ENCODE measurements at places on chromosomes 7 and 10.

DNA sequence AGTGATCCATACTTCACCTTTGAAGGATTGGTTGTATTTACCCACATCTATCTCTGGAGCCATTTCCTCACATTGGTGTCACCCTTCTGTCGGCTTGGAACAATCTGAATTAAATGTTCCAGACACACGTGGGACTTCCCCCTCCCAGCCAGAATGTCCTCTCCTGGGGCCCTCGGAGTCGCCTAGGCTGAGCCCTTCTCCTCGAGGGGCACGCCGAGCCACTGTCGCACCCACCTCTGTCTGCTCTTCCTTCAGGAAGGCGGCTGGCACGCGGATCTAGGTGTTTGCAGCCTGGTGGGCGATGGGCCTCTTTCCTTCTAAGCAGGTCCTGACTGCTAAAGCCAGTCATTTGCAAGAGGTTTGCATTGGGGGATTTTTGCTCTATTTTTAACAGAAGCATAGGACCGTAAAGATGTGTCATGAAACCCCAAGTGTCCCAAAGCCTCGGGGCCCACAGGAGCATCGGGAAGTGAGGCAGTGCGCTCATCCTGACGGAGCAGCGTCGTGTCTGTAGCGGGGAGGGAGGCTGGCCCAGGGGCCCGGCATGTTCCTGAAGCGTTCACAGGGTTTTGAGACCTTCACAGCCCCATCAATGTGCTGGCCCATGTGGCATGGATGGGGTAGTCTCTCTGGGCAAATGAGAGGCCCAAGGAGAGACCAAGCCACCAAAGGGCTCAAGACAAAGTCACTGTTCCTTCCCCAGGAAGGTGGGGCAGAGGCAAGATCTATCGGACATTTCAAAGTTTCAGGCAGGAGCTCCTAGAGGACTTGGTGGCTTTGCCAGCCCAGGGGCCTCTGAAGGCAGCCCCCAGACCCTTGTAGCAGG, 86.7 kb downstream of the RGS10 start:
- DNase-seq: no peak

- DNase-seq: no peak
These were observed 236.3 kb upstream of the HABP2 start for GRCh38 chr10:113316506-113316905.

GRCh38 chr7:17021205-17021604, 139.4 kb upstream of the AGR3 start:
- DNase-seq: no peak

DNA sequence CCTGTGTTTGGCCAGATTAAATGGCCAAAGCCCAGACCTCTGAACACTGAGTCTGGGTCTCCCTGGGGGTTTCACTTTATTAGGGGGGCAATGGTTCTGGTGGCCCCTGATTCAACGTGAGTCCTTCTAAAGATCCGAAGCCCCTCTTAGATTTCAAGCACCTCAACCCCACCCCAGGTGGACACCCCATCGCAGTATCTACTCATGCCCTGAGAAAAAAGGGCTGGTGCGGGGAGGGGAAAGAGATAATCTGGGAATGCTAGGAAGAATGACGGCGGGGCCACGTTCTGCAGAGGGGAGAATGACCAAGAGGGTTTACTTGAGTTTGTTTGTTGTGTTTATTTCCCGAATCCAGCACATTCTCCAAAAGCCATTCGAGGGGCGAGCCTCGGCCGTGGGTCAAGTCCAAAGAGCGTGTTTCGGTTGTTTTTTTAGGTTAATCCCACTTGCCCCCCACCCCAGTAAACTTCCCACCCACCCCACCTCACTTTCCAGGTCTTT, 832 bp downstream of the PDLIM1 start:
- DNase-seq: no peak

DNA sequence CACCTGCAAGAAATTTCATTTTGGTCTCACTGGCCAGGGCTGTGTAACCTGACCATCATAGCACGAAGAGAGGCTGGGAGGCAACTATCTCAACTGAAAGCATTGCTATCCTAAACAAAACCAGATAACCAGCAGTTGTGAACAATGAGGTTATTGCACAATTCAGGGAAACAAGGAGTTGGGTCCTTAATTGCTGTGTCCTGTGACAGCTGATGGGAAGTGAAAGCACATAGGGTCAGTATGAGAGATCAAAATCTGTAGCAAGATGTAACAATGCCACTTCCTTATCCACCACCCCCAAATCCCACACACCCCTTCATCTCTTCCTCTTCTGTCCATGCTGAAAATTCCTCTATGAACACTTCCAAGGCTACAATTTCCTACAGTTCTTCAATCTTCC, 80.2 kb downstream of the HTR7 start:
- no peak for DNase-seq

DNA sequence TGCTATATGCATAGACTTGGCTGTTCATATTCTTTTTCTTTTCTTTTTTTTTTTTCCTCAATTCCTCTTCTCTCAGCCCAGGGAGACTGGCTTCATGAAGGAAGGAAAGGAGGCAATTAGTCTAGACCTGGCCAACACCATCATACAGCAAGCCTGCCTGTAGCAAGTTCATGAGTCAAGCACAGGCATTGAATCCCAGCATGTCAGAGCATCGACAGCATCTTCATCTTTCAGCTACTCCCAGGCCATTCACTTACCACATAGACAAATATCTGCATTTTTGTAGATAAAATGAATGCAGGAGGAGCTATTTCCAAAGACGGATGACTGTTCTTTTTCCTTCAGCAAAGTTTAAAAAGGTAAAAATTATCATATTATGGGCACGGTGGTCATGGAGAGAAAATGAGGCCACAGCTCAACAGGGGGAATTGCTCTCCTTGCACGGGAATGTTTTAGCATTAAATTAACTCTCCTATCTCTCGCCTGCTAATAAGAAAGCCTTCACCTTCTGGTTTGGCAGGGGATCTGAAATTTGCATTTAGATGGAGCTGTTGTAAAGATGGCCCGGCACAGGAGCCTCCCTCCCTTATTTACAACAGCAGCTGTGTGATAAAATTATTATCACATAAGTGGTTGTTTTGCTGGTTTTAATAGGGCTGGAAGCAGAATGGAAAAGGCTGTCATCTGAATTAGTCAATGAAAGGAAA, 626.5 kb upstream of the AUTS2 start:
- peak; percentile 5 for DNase-seq

GRCh38 chr10:116210588-116211346, 62.2 kb downstream of the GFRA1 start:
- DNase-seq: no peak

- no peak for DNase-seq
These were observed 17.1 kb downstream of the STK32C start for GRCh38 chr10:132290631-132291030.

GRCh38 chr10:37439826-37440225, 314.4 kb downstream of the ANKRD30A start:
- DNase-seq: no peak

- DNase-seq: no peak
These were observed 92.3 kb downstream of the RNF216 start for GRCh38 chr7:5689118-5689517.

GRCh38 chr10:129628823-129629222, 161.8 kb downstream of the MGMT start:
- no peak for DNase-seq

GRCh38 chr7:744854-745430, 17.9 kb upstream of the PRKAR1B start:
- DNase-seq: no peak

DNA sequence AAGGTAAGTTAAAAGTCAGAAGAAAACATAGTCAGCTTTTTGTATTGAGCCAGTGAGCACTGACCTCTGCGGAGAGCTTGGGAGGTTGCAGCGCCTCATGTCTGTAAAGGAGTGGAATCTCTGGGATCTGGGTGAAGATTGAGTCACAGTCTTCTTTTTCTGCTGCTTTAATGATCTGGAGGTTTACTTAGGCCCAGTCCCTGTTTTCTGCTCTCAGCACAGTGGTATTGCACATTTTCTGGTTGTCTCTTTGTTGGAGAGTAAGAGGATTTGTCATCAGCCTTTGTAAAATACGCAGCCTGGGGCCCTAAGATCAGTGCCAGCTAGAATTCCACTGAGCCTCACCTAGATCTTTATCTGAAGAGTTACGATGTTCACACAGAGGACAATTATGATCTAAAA, 58.3 kb upstream of the GJD4 start:
- no peak for DNase-seq

- no peak for DNase-seq
These were observed 32.1 kb upstream of the JAKMIP3 start for GRCh38 chr10:132033632-132034031.

- peak; percentile 76 for DNase-seq
These were observed 8.2 kb downstream of the MAFK start for GRCh38 chr7:1538544-1539180.

- DNase-seq: peak; percentile 56
These were observed 88.7 kb upstream of the MYL10 start for GRCh38 chr7:101717628-101718357.

GRCh38 chr7:43492896-43493295, 90.0 kb upstream of the STK17A start:
- DNase-seq: no peak

DNA sequence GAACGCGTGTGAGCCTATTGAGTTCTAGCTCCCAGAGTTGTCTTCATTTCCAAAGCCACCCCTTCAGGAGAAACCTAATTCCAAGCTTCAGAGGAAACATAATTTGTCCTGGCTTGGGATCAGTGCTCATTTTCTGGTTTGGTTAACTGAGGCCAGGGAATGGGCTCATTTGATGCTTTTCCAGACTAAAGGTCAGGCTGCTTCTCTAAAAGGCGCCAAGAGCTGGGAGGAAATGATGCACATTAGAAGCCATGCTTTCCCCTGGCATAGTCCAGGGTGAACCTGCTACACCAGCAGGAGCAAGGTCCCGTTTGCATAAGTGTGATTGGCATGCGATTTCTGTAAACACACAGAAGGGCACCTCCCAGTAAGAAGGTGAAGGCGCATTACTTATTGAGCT, 435.0 kb downstream of the GALNT17 start:
- no peak for DNase-seq

DNA sequence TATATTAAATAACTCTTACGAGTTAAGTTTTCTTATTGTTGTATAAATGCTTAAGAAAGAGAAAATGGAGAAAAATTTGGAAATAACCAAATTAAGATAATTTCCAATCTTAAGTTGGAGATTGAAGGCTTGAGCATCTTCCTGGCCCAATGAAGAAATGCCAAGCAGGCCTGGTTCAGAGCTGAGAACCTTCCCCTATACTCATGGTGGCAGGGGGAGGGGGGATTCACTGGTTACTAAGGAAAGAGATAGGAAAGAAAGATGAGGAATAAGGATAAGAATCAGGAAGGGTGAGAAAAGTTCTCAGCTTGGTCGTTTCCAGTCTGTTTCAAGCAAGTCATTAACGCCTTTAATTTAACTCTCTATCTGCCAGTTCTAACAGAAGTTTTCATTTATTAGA, 166.2 kb downstream of the AVL9 start:
- DNase-seq: no peak

DNA sequence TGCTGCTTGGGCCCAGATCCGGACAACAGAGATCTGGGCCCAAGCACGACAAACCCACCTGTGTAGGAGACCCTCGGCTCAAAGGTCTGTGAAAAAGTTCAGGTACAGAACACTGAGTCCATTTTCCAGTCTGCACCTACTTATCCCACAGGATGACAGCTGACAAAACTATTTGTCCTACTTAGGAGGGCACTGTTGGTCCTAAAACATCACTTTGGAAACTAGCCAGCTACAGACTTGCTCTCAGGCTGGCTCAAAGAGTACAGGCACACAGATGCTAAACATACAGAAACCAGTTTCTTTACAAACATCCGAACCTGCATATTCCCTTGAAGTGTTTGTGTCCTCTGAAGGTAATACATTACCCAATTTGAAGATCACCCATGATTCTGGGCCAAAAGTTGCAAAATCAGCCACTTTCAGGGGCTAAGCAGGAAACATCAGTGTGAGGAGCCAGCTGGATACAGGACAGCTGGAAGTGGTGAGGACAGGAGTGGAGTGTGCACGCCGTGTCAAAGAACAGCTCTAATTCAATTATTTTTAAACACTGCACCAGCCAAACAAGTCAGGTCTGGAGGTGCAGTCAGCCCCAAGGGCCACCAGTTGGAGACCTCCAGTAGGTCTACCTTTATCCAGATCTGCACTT, 88.5 kb downstream of the NOC3L start:
- no peak for DNase-seq

DNA sequence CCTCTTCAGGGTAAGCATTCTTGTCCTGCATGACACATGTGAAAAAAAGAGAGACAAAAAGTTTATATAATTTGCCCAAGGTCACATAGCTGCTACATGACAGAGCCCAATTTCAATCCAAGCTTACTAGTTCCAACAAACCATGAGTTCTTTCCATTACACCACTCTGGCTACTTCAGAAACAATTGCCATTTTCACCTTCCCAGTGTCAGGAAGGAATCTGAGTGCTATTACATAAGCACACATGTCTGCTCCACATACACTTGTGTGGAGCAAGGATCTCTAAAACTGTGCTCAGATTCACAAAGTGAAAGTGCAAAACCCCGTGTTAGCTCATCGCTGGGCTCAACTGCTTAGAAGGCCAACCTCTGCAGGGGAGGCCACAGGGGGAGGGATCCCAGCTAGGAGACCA, 356.2 kb upstream of the NFE2L3 start:
- no peak for DNase-seq

- DNase-seq: no peak
These were observed 4.9 kb upstream of the ZMIZ2 start for GRCh38 chr7:44743750-44744149.

GRCh38 chr10:22436526-22436892, 91.2 kb downstream of the SPAG6 start:
- DNase-seq: no peak

DNA sequence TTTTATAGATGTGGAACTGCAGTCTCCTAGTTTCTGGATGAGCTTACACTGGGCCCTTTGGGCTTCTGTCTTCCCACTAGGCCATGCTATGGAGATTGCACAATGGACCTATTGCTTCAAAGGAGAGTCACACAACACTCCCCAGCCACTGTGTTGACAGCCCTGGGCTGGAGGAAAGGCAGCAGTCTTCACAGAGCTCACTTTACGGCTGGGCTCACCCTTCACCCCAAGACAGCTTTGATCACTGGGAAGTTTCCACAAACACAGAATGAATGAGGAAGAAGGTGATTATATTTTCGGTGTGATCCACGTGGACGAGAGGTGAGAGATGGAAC, 92.7 kb upstream of the GDF10 start:
- no peak for DNase-seq

DNA sequence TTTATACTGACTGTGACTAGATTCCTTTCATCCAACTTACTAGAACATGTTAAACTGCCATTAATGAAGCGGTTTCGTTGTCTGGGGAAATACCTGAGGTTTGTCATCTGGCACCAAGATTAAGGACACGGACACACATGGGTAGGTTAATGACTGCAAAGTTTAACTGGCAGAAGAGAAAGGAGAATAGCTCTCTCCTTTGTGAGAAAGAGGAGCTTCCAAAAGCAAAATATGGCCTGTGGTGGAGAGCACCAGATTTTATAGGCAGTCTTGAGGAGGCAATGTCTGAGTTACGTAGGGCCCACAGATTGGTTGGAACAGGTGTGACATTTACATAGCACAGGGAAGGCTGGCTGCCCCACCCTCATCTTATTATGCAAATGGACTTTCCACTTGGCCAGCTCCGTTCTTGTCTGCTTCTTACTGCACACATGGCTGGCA, 1193.0 kb upstream of the CELF2 start:
- DNase-seq: no peak
